ENCODE measurements at places on chromosomes 4 and X. TPM values are rescaled to one million over a fixed set of nuclear protein-coding genes. Genes with fewer than 3 reads are reported as not detected.
A peak's percentile ranks its signal among the peaks of the same experiment; 100 is the strongest.

Gene FRMD7
- total RNA-seq = not detected

DNA sequence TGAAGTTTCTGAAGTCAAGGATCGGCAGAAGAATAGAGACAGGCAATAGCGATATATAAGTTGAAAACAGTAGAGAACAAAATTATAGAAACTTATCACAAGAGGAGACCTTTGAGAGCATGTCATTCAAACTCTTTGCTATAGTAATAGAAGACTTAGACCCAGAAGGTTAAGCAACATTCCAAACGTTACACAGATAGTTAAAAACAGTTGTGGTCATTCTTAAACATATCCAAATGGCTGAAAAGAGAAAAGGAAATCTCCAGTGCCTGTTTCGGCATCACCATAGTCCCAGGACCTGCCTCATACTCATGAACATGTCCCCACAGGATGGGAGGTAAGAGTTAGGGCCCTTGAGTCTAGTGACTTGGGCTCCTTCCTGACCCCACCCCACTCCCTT, 258.1 kb upstream of the NOCT start:
- H3K4me3 ChIP-seq = no peak overlapping the region
- no peaks in the 10 kb centered on the region for H3K4me1 ChIP-seq
- no peaks in the 10 kb centered on the region for H3K27me3 ChIP-seq
- no peak overlapping the region for H3K27ac ChIP-seq

GRCh38 chr4:150234246-150234645, 156.0 kb downstream of the DCLK2 start:
- peaks cover 27% of the 10 kb centered on the region for H3K27me3 ChIP-seq
- no peaks in the 10 kb centered on the region for H3K4me1 ChIP-seq
- DNase-seq = no peak
- no peak overlapping the region for H3K27ac ChIP-seq
- H3K36me3 ChIP-seq = no peaks in the 10 kb centered on the region

Gene ZC4H2
- total RNA-seq = 8.0 TPM

GRCh38 chrX:153988493-153988892, 15.9 kb downstream of the TMEM187 start:
- no peaks in the 10 kb centered on the region for H3K36me3 ChIP-seq
- H3K27ac ChIP-seq = no peak overlapping the region
- H3K4me1 ChIP-seq = peaks cover 8% of the 10 kb centered on the region
- no peak for DNase-seq

DNA sequence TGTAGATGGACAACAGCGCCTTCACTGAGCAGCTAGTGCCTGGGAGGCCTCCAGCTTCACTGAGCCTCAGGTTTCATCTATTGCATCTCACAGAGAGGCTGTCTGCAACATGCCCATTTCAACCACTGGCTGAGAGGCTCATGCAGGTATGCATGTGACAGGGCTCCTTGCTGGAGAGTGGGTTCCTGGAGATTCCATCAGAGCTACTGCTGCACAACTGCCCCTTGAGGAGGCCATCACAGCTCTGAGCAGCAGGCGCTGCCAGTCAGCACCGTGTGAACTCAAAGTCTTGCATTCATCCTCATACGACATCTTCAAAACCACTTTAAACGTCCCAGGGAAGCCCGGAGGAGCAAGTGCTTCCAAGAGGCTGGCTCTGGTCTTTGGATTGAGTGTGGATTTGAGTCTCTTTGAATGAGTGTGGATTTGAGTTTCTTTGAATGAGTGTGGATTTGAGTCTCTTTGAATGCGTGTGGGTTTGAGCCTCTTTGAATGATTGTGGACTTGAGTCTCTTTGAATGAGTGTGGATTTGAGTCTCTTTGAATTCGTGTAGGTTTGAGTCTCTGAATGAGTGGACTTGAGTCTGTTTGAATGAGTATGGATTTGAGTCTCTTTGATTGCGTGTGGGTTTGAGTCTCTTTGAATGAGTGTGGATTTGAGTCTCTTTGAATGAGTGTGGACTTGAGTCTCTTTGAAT, 8.7 kb downstream of the P2RY8 start:
- H3K36me3 ChIP-seq = no peaks in the 10 kb centered on the region
- H3K4me3 ChIP-seq = no peak overlapping the region
- DNase-seq = no peak
- peaks cover 5% of the 10 kb centered on the region for H3K4me1 ChIP-seq

DNA sequence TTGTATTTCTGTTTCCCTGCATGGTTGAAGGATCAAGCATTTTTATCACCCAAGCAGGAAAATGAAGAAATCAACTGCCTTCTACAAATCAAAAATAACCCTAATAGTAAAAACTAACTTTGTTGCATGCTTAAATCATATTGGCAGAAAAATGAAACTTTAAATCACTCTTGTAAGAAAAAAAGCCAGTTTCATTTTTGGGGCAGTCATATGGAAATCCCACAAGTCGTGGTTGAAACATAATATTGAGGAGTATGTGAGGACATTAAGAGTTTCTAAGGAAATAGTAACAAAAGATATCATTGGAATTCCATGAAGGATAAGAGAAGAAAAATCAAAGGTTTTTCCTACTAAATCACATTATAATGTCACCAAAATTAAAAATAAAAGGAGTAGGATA, 8.4 kb downstream of the TEC start:
- no peak overlapping the region for H3K4me3 ChIP-seq
- no peak overlapping the region for H3K27ac ChIP-seq
- H3K36me3 ChIP-seq = no peaks in the 10 kb centered on the region
- no peak for DNase-seq

Gene GIMD1
- total RNA-seq = not detected

Gene F8
- 2.7 TPM for total RNA-seq

DNA sequence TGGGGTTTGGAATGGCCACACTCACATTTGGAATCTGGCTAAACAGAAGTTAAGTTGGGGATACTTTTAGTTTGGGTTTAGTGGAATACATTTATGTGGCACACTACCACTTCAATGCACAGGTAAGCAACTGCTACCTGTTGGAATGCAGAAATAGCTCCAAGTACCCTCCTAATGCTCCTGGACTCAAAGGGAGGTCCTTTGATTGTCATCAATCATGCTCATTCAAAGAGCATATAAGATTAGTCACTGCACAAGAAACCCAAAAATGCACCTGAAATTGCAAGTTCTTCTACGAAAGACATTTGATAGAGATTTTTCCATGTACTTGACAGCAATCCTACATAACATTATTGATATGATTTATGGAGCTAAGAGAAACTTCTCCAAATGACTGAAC, 247.7 kb downstream of the ANKRD50 start:
- no peak for DNase-seq
- H3K36me3 ChIP-seq = no peaks in the 10 kb centered on the region
- no peaks in the 10 kb centered on the region for H3K27me3 ChIP-seq
- H3K4me3 ChIP-seq = no peak overlapping the region

GRCh38 chr4:66555301-66555700, 885.0 kb upstream of the EPHA5 start:
- H3K4me3 ChIP-seq = no peak overlapping the region
- DNase-seq = no peak
- no peak overlapping the region for H3K27ac ChIP-seq
- no peaks in the 10 kb centered on the region for H3K4me1 ChIP-seq
- H3K36me3 ChIP-seq = no peaks in the 10 kb centered on the region
- H3K27me3 ChIP-seq = no peaks in the 10 kb centered on the region

DNA sequence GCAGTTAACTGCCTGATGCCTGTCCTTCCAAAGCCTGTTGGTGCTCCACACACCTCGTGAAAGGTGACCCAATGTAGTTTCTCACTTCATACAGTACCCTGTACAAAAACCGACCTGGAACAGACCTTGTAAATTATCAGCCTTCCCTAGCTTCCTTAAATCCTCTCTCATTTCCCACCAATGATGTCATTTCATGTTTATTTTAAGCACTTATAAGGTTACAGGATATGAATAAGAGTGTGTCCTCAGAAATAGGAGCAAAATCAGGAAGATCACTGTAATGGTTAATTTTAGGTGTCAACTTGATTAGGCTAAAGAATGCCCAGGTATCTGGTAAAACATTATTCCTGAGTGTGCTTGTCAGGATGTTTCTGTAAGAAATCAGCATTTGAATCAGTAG, 44.7 kb downstream of the TMEM150C start:
- no peak overlapping the region for H3K27ac ChIP-seq
- no peak for DNase-seq
- no peaks in the 10 kb centered on the region for H3K4me1 ChIP-seq
- H3K27me3 ChIP-seq = peaks cover 35% of the 10 kb centered on the region
- H3K36me3 ChIP-seq = no peaks in the 10 kb centered on the region

Gene GPR34
- 0.64 TPM for total RNA-seq

DNA sequence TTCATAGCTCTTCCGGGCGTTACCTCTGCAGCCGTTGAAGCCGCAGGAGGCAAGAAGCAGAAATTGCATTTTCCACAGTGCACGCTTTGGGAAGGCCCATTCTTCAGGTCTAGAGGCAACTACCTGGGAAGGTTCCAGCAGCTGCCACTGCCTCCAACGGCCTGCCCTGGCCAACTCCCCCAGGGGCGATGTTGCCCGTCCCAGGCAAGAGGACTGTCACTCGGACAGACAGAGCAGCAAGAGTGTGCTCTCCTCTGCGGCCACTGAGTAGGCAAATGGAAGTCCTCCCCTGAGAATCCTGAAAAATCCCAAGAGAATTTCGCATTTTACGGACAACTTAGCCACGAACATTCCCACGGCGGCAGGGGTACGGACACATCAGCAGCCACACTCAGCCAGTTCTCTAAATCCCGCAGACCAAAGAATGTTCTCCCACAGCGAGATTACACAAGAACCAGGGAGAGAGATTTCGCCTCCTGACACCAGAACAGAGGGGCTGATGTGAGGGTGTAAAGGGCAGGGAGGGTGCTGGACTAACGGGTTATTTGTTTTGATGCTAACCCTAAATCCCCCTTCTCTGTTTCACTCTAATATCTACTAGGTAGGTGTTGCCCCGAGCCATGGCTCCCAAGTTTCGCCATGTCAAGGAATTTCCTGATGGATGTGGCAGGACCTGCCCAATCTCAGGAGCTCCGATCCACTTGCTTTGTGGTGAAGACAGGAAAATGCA, 63.8 kb downstream of the SEPSECS start:
- no peak overlapping the region for H3K27ac ChIP-seq
- H3K36me3 ChIP-seq = peaks cover 11% of the 10 kb centered on the region
- peaks cover 23% of the 10 kb centered on the region for H3K27me3 ChIP-seq
- no peaks in the 10 kb centered on the region for H3K4me1 ChIP-seq
- no peak for DNase-seq

Gene AKAP14
- total RNA-seq = not detected

- H3K36me3 ChIP-seq = no peaks in the 10 kb centered on the region
- H3K4me1 ChIP-seq = no peaks in the 10 kb centered on the region
- no peak overlapping the region for H3K27ac ChIP-seq
- no peaks in the 10 kb centered on the region for H3K27me3 ChIP-seq
- no peak for DNase-seq
These were observed 79.6 kb downstream of the MAPK10 start for GRCh38 chr4:86280246-86280645.

Gene SLC9B1
- total RNA-seq = 0.43 TPM

DNA sequence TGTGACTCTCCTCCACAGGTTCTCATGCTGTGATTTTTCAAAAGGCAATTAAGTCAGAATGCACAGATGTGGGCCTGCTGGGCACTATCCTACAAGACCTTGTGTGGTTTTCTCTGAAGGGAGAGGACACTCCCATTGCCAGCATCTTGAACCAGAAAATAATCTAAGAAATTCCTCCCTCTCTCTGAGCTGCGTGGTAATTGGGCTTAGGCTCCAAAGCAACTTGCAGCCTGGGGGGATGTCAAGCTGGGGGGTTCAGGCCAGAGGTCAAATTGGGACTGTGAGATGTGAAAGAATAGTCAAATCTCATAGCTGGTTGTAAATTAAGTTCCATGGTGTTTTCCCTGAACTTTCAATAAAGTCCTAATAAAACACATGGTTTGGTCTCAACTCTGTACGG, 350.6 kb upstream of the SLC7A11 start:
- no peak overlapping the region for H3K27ac ChIP-seq
- H3K36me3 ChIP-seq = no peaks in the 10 kb centered on the region
- H3K4me3 ChIP-seq = no peak overlapping the region
- no peak for DNase-seq
- H3K27me3 ChIP-seq = no peaks in the 10 kb centered on the region

DNA sequence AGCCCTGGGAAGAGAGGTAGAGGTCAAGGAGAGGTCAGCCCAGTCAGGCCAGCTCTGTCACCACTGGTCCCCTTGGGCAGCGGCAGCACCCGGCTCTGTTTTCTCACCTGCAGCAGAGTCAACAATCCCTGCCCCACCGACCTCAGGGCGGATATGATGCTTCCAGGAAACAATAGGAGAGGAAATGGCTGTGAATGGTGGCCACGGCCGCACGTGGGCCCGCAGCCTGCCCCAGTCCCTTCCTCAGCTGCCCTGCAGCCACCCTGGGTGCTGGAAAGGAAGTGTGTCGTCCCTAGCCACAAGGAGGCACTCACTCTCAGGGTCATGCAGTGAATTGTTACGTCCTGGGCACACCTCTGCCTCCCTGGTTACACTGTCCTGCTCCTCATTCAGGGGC, 92.5 kb upstream of the ENPP6 start:
- peaks cover 64% of the 10 kb centered on the region for H3K4me1 ChIP-seq
- peak overlapping the region; percentile 98 for H3K27ac ChIP-seq
- no peaks in the 10 kb centered on the region for H3K36me3 ChIP-seq
- peak overlapping the region; percentile 21 for H3K4me3 ChIP-seq
- peak; percentile 63 for DNase-seq

DNA sequence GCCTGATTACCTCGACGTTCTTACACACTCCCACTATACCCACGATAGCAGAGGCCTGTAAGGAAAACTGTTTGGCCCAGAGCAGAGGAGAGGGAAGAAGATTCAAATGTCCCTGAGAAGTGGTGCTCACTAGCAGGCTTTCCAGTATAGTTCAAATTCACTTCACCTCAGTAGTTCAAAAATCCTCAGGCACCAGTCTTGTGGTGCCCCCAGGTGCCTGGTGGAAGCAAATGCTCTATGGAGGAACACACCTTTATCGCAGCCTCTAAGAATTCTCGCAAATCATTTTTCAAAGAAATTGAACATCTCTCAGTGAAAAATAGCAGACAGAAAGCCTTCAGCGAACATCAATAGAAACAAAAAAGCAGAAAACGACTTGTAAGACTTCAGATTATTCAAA, 12.2 kb upstream of the MTMR1 start:
- no peak overlapping the region for H3K27ac ChIP-seq
- H3K4me3 ChIP-seq = no peak overlapping the region
- peaks cover 21% of the 10 kb centered on the region for H3K27me3 ChIP-seq
- DNase-seq = no peak
- H3K36me3 ChIP-seq = no peaks in the 10 kb centered on the region

GRCh38 chr4:1295405-1296055, 5.8 kb downstream of the MAEA start:
- H3K27ac ChIP-seq = no peak overlapping the region
- peaks cover 50% of the 10 kb centered on the region for H3K4me1 ChIP-seq
- DNase-seq = no peak
- no peak overlapping the region for H3K4me3 ChIP-seq

Gene SSX2B
- total RNA-seq = not detected

DNA sequence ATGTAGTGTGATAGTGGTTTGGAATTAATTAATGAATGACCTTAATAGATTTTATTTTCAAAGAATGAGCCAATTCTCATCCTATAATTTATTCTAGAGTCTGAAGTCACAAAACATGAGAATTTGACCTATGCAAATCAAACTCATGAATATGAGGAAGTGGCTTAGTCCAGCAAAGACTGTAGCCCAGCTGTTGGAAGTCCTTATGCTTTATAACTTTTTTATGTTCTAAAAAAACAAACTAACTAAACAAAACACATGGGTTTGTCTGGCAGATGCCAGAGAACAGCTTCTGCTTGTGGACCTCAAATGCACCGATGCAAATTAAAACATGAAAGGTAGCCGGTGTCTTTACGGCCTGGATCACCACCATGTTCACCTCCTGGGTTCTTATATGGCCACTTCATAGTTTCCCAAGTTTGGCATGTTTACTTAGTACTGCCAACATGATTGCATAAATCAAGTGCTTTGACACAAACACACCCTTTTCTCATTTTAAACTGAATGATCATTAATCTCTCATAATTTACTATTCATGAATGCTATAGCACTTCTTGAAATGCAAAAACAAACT, 277.4 kb downstream of the PAPSS1 start:
- H3K4me1 ChIP-seq = no peaks in the 10 kb centered on the region
- H3K27ac ChIP-seq = no peak overlapping the region

All from natural killer cell treated with Interleukin-12 subunit alpha and Interleukin-12 subunit beta and Interleukin-15 and Interleukin-18, amount 100 ng/mL, for 72 hours (primary cell).